T-helper 17 cell (primary cell): ENCODE measurements at places on chromosomes 16 and 17. TPM values are rescaled to one million over a fixed set of nuclear protein-coding genes. Genes with fewer than 3 reads are reported as not detected.
A peak's percentile ranks its signal among the peaks of the same experiment; 100 is the strongest.

GRCh38 chr17:21100636-21101035 is 26.1 kb upstream of the DHRS7B start:
- no peak overlapping the region for H3K27ac ChIP-seq
- DNase-seq = no peak
- no peaks in the 10 kb centered on the region for H3K36me3 ChIP-seq
- H3K4me3 ChIP-seq = no peak overlapping the region
- H3K4me1 ChIP-seq = peaks cover 14% of the 10 kb centered on the region

GRCh38 chr16:26505496-26505895 is 561.2 kb upstream of the C16orf82 start:
- H3K27me3 ChIP-seq = peaks cover 18% of the 10 kb centered on the region
- no peak overlapping the region for H3K4me3 ChIP-seq
- no peaks in the 10 kb centered on the region for H3K4me1 ChIP-seq
- H3K36me3 ChIP-seq = no peaks in the 10 kb centered on the region

DNA sequence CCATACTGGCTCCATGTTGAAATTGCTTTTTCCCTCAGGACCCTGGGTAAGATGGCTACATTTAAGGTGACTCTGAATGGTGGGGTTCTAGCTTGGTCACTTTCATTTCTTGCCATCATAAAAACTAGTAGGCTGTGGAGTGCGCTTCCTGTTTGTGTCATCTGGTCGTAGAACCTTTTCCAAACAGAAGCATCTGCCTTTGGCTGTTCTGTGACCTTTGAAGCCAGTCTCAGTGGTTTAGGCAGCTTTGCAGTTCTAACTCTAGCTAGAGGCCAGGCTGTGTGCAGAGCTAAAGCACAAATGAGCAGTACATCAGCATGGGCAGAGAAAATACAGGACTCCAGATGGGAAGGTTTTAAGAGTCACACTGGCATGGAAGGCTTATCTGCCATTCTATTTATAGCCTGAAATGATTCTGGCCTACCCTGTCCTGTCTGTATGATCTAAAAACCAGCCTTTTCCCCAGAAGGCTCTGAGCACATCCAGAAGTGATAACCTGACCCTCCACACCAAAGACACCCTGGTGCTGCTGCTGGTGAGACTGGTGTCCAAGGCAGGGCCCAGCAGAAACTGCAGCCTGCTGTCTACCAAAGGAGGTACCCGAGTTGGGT is 8.6 kb downstream of the ESRP2 start:
- H3K36me3 ChIP-seq = no peaks in the 10 kb centered on the region
- H3K4me3 ChIP-seq = no peak overlapping the region
- peaks cover 22% of the 10 kb centered on the region for H3K4me1 ChIP-seq

Gene CDH1
- total RNA-seq = 0.44 TPM

Gene ATXN1L
- total RNA-seq = 39.9 TPM

Gene IL17C
- total RNA-seq = 0.65 TPM

- no peak overlapping the region for H3K27ac ChIP-seq
- H3K4me3 ChIP-seq = no peak overlapping the region
- no peak for DNase-seq
- H3K36me3 ChIP-seq = no peaks in the 10 kb centered on the region
Observed at GRCh38 chr16:17544785-17545184, 74.0 kb upstream of the XYLT1 start.

GRCh38 chr17:34254651-34255380 is at the start of gene CCL2:
TSS of gene CCL2 (plus strand) at chr17:34255285. CDS start at chr17:34255350, 65 bp downstream.
- peaks cover 2% of the 10 kb centered on the region for H3K36me3 ChIP-seq
- no peak within 1 kb of the TSS for H3K27ac ChIP-seq
- DNase-seq = no peak
- H3K4me3 ChIP-seq = peak within 1 kb of the TSS; percentile 51
- peaks cover 6% of the 10 kb centered on the region for H3K4me1 ChIP-seq

- no peak for DNase-seq
- peaks cover 46% of the 10 kb centered on the region for H3K27me3 ChIP-seq
- H3K36me3 ChIP-seq = peaks cover 8% of the 10 kb centered on the region
- H3K27ac ChIP-seq = no peak overlapping the region
Observed at GRCh38 chr17:2776589-2777241, 19.5 kb upstream of the RAP1GAP2 start.

DNA sequence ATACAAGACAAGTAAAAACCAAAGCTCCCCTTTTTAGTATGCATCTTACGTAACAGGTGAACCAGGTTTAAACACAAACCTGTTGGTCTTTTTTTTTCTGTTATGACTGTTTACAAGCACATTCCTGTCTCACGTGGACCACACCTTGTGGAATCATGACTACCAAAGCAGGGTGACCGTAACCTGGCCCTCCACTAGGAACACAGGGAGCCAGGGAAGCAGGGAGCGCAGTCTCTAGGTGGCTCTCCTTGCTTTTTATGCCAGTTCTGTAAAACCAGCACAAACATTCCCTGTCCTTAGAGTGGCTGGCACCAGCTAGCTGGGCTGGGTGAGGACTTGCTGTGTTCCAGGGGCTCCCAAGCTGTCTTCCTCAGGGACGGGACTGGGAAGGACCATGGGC is 44.1 kb downstream of the DDX19A start:
- H3K27ac ChIP-seq = peak overlapping the region; percentile 8
- peaks cover 2% of the 10 kb centered on the region for H3K4me1 ChIP-seq
- peaks cover 2% of the 10 kb centered on the region for H3K36me3 ChIP-seq
- no peak for DNase-seq
- H3K27me3 ChIP-seq = no peaks in the 10 kb centered on the region

- H3K4me3 ChIP-seq = no peak overlapping the region
- H3K27ac ChIP-seq = no peak overlapping the region
- peaks cover 49% of the 10 kb centered on the region for H3K27me3 ChIP-seq
- DNase-seq = no peak
- H3K4me1 ChIP-seq = no peaks in the 10 kb centered on the region
- H3K36me3 ChIP-seq = no peaks in the 10 kb centered on the region
Observed at GRCh38 chr17:48770954-48771353, 42.4 kb upstream of the HOXB13 start.

Gene ZMYND15
- total RNA-seq = 1.6 TPM

Gene RNF227
- total RNA-seq = 2.3 TPM

Gene ENGASE
- total RNA-seq = 56.2 TPM

GRCh38 chr16:54027558-54027957 is 259.0 kb downstream of the IRX3 start:
- no peaks in the 10 kb centered on the region for H3K4me1 ChIP-seq
- DNase-seq = no peak
- H3K36me3 ChIP-seq = peaks cover 3% of the 10 kb centered on the region
- no peak overlapping the region for H3K4me3 ChIP-seq

DNA sequence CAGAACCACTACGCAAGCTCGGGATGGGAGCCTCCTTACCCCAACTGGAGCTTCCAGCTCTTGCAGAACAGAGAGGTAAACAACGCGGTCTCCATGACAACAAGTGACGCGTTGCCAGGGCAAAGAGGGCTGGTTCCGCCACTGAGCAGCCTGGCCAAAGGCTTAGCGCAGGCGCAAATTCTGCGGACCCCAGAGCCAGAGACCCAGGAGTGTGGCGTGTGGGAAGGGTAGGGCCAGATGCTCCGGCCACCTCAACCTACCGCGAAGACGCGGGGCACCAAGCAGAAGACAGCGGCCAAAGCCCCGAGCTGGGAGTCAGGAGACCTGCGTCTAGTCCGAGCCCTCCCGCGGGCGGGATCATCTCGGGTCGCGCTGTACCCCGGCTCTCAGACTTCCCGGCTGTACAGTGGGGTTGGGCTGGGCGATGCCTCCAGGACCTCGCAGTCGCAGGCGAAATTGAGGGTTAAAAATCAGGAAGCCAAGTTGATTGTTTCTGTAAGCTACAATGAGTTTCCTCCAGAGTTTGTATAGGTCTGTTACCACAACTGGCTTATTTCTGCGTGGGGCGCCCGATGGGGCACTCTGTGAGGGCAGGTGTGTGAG is at the start of gene TEKT1:
TSS of gene TEKT1 (minus strand) at position 69 of the 603 bp plus-strand sequence. CDS start 1,353 bp downstream, outside the sequence.
- H3K4me3 ChIP-seq = peak within 1 kb of the TSS; percentile 84
- peak within 1 kb of the TSS; percentile 94 for H3K27ac ChIP-seq
- peaks cover 2% of the 10 kb centered on the region for H3K36me3 ChIP-seq
- peaks cover 14% of the 10 kb centered on the region for H3K4me1 ChIP-seq

DNA sequence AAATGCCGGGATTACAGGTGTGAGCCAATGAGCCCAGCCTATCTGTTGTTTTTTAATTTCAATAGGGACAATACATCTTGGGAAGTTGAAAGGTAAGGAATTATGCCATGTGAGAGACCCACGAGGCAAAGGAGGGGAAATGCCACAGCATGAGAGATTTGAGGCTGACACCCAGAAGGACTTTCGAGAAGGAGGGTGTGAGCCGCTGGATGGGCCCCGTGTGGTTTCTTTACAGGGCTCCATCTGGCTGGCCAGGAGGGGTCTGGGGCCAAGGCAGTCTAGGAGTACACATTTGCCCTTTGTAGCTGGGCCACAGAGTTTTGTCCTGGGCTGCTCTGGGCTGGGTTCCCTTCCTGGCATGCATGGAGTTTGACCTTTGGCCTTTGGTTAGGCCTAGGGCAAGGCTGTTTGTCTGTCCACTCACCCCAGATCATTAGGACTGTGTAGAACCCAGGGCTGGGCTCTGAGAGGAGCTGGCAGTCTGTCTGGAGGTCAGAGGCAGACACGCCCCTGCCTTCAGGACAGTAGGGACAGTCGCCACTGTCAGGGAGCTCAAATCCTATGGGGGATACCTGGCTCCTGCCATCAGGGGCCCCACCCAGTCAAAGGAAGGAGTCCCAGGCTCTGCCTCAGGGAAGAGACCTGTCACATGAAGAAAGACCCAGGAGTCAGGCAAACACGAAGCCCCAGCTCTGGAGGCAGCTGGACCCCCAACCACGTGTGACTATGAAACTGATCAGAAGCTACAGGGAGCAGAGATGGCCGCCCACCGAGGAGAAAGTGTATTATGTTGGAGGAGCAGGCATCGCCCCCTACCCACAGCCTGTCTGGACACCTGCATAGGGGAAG is 24.2 kb upstream of the NXPH3 start:
- no peak overlapping the region for H3K27ac ChIP-seq
- no peaks in the 10 kb centered on the region for H3K36me3 ChIP-seq
- H3K27me3 ChIP-seq = peaks cover 17% of the 10 kb centered on the region
- H3K4me1 ChIP-seq = peaks cover 2% of the 10 kb centered on the region
- H3K4me3 ChIP-seq = no peak overlapping the region
